ENCODE measurements at places on chromosomes 3 and 15.

DNA sequence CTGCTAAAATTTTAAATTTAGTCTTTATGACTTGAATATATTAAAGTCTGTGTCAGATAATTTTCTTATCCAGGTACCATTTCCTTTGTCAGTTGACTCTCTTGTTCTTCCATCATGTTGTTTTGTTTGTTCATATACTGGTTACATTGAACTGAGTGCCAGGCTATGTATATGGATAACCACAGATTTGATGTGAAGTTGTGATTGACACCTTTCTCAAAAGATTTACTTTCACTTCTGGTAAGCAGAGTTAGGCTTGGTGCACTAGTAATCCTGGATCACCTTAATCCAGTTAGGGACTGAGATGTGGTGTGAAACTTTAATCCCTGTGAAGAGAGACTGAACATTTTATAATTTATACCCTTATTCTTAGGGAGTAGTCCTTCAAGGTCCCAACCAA lies 99.4 kb downstream of the ADAM10 start:
- DNase-seq, result no peak

DNA sequence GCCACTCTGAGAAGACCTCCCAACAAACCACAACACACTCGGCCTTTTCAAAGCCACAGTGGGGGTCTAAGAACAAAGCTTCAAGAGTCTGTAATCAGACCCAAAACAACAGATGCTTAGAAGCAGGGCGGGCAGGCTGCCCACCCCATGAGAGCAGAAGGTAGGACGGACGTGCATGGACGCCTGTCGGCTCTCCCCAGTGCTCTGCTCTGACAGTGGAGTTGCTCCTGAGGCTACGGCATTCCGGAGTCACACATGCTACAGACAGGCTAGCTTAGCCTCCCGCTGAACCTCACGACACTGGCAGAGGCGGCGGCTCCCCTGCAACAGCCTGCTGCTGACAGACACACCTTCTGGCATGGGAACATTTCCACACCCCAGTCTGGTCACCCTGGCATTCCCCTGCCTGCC lies 33.5 kb downstream of the SLCO2A1 start:
- DNase-seq, result no peak

- DNase-seq, result peak; percentile 16
Observed at GRCh38 chr3:69161587-69162307, 39.4 kb upstream of the LMOD3 start.

DNA sequence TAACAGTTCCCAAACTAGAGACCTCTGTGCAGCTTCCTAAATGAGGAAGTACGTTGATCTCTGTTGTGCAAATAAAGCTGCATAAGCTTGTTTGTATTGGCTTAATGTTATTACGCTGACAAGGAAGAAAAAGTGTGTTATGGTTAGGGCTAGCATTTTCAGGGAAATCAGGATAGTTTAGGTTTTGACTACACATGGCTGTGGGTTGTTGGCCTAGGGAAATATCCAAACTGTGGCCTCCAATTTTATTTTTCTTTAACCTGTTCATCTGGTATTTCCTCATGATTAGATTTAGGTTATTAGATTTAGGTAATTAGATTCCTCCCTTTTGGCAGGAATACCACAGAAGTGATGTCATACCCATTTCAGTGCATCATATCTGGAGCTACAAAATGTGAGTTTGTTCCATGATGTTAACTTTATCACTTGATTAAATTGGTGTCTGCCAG lies 8.7 kb upstream of the MCCC1 start:
- no peak for DNase-seq

DNA sequence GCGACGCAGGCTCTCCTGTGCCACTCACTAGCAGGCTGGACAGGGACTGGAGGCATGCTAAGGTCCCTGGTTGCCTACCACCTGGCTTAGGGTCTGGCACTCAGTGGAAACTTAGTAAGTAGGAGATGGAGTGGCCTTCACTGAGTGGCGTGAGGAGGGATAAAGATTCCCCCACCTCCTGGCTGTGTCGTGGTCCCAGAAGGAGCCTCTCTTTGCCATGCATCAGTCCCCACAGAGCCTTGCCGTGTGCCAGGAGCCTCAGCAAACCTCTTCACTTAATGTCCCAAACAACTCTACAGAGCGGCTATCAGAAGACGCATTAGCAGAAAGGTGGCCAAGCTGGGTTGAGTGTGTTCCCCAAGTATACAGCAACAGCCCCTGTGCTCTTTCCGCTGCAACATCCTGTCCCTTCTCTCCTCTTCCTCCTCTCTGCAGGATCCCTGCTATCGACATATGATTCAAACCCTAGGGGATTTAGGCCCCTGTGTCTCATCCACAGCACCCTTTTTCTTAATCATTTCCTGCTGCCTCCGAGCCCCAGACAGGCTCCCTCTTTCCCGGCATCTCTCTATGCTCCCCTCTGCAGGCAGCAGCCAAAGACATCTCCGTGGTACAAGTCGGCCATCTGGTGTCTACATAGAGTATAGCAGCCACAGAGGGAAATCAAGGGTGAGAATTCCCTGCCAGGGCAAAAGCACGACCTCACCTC lies 66.7 kb downstream of the SLC6A1 start:
- DNase-seq, result peak; percentile 33

DNA sequence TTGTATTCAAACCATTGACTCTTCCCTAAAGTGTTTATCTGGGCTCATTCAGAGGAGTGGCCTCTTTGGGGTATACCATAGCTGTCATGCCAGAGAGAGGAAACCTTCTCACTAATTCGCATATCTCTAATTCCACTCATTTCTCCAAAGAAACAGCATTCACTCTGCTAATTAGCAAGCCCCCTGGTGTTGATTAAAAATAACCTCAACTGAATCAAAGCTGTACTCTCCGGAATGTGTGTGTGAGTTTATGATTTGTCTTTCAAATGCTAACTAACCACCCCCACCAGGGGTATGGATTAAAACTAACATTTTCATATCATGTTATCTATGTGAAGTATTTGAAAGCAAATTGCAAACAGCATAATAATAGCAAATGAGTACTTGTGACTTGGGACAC lies 45.5 kb downstream of the PAQR5 start:
- no peak for DNase-seq

GRCh38 chr15:88187195-88187594 lies 69.3 kb downstream of the NTRK3 start:
- no peak for DNase-seq

GRCh38 chr15:82312586-82313349 lies 36.5 kb downstream of the GOLGA6L10 start:
- DNase-seq, result no peak

DNA sequence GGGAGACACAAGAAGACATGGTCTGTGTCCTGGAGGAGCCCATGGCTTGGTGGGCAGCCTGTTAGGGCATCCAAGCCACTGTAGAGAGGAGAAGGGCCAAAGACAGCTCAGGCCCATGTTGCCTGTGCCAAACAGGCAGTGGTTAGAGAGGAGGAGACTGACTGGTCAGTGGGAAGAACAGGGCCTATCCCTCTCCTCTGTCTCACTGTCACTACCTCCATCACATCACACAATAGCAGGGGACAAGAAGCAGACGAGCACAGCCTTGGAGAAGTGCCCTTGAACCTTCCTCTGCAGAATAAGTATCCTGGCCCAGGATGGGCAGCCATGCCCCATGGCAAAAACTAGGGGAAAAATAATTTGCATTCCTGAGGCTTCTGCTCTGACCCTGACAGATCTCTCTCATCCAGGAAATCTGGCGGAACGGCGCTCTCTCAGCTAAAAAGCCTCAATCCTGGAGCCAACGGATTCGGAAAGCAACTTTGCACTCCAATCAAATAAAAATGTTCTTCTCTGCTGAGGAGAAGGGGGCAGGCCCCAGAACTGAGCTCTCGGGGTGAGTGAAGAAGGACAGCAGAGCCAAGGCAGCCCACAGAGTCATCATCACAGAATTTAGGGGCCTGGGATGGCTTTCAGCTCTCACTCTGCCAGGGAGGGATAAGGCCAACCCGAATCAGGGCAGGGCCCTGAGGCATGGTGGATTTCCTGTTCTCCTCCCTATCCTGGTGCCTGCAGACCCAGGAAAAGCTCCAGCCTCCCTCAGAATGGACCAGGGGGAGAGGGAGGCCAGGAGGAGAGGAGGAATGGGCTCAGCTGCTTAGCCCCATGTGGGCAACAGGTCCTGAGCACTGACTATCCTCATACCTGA lies 1.6 kb downstream of the SHF start:
- no peak for DNase-seq

- no peak for DNase-seq
Observed at GRCh38 chr3:80238606-80239005, 470.8 kb upstream of the ROBO1 start.

DNA sequence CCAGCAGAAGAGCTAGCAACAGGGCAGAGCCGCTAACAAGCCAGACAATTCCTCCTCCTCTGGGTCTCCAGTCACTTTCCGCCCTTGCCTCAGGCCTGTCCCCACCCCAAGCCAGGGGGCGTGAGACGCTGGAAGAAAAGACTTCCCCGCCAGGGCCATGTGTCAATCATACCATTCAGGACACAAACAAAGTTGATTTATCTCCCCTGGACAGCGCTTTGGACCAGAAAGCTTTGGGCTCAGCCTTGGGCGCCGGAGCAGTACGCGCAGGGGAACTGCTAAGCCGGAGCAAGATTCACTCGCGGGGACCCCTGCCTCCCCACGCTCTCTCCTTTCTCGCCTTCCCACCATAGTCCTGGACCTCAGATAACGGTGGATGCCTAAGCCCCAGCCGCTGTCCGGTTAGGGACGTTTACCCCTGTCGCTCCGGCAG lies 479 bp downstream of the LRRC2 start:
- DNase-seq, result no peak

GRCh38 chr3:71208211-71209095 lies 375.1 kb downstream of the FOXP1 start:
- no peak for DNase-seq

- no peak for DNase-seq
Observed at GRCh38 chr3:197519801-197520211, 36.0 kb downstream of the BDH1 start.

GRCh38 chr3:134001251-134001650 lies 28.5 kb downstream of the SLCO2A1 start:
- DNase-seq, result no peak

DNA sequence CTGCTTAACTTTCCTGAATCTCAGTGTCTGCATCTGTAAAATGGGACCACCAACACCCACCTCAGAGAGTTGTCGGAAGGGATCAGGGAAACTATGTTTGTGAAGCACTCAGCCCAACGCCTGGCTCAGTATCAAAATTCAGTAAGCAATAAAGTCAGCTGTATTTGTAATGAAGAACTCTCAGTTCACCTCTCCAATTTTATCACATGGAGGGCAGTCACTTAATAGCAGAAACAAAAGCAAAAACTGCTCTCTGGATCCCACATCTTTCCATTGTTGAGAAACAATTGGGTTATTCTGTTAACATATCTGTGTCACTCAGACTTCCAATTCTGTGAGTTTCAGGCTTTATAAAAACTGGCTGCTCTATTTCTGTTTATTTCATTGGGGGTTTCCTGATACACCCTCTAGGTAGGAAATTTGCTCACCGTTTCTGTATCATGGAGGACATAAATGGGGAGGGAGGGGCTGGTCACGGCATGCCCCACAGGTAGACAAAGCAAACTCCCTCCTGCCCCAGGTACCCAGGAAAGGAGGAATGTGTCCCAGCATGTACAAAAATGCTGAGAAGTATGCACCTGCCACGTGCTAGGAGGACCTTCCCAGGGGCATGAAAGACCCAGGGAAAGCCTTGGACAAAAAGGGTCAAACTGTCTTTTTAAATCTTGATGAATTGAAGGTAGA lies 81.4 kb upstream of the LMOD3 start:
- DNase-seq, result no peak

DNA sequence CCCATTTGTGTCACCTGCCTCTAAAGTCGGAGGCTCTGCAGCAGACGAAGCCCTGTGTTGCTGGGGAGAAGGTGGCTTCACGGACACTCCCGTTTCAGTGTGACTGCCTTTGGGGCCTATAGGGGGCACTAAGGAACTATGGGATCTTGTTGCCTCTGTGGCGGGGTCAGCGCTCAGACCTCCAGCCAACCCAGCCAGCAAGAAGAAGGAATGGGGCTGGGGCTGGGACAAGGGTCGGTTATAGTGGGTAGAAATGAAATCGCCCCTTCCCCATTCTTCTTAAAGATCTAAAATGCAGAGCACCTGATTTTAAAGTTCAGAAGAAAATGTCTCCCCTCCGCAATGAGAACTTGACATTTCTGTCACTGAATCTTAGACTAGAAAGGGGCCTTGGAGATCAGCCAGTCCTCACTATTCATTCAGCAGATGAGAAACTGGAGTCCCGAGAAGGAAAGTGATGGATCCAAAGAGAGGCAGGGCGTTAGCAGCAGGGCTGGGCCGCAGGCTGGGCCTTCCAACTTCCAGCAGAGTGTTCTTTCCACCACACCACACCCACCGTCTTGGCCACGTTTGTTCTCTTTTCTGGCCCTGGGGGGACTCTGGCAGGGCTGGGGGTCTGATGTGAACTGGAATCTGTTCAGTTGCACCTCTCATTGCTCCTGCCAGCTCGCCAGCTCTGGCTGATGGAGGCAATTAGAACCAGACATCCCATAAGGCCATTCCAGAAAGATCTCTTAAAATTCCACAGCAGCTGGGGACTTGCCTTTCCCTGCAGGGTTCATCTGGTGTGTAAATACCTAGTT lies 195.4 kb downstream of the OPA1 start:
- peak; percentile 21 for DNase-seq

DNA sequence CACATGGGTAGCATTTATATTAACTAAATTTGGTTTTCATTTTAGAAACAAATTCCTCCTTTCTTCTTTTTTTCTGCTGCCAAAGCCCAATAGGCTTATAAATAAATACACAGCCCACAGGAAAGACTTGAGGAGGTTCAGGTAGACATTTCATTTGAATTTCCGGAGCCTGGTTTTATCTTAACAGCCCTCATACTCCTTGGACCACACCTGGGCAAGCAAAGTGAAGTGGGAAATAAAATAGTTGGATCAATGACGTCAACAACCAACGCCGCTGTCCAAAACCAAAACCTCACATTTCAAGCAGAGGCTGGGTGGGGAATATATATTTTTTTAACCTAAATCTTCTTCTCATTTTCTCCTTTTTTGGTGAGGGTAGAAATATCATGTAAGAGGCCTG lies 53.2 kb downstream of the RFTN1 start:
- DNase-seq, result no peak

- no peak for DNase-seq
Observed at GRCh38 chr3:133525435-133525834, 48.1 kb upstream of the CDV3 start.

DNA sequence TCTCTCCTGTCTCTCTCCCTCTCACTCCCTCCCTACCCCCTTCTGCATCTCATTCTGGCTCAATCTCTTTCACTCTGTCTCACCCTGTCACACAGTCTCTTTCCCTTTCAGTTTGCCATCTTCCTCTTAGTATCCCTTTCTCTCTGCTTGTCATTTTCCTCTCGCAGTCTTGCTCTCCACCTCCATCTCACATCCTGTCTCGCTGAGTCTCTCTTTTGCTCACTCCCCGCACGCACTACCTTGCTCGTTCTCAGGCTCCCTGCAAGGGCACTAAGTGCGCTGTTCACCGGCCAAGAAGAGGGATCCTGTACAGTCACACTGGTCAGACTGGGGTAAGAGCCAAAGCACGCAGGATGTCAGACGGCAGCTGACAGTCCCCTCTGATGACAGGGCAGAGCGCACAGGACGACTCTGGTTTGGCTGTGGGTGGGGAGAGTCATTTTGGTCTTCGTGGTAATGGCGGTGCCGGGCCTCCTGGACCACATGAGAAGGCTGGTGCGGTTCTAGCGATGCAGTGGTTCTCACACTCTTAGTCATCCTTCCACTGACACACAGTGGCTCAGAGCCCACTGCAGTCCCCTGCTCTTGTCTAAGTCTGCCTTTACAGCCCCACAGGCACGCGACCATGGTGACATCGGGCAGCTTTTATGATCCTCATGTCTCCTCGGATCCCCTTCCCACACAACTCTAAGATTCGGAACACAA lies 356.8 kb downstream of the FOXP1 start:
- DNase-seq, result peak; percentile 94
